ENCODE measurements at places on chromosomes 2 and 18.

DNA sequence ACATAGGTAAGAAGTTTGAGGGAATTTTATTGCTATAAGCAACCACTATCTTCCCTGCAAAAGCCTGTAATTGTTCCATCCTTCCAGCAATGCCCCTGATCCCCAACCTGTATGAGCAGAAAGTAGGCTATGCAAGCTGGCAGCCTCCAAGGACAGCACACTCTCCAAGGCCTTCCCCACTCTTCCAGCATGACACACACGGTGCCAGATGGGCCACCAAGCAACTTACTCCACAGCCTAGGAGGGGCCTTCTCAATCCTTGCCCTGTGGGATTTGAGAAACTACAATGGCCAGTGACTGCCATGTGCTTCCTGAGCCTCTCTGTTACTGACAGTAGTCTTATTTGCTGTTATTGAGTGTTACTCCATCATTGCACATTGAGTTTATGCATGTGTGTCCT is 137.5 kb downstream of the ACTR3 start:
- no peak for DNase-seq

DNA sequence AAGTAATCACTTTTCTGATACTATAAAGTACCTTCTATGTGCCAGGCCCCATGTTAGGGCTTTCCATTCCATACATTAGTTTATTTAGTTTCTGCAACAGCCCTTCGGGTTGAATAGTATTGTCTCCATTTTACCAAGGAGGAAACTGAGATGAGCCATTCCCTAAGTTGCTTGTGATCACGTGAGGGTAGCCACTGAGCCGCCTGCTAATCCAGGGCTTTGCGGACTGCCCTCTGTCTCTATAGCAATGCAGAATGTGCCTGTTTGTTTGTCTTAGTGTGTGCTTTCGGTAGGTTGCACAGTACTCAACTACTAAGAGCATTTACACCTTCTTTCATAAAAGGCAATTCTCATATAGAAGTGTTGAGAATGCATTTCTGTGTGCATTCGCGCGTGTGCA is 5.0 kb downstream of the EMILIN2 start:
- no peak for DNase-seq

GRCh38 chr2:143934626-143935481 is 585.1 kb downstream of the ZEB2 start:
- DNase-seq, result no peak

GRCh38 chr2:112242384-112242783 is 12.5 kb downstream of the ZC3H8 start:
- DNase-seq, result no peak

GRCh38 chr2:62569907-62570841 is 64.2 kb upstream of the TMEM17 start:
- DNase-seq, result no peak

DNA sequence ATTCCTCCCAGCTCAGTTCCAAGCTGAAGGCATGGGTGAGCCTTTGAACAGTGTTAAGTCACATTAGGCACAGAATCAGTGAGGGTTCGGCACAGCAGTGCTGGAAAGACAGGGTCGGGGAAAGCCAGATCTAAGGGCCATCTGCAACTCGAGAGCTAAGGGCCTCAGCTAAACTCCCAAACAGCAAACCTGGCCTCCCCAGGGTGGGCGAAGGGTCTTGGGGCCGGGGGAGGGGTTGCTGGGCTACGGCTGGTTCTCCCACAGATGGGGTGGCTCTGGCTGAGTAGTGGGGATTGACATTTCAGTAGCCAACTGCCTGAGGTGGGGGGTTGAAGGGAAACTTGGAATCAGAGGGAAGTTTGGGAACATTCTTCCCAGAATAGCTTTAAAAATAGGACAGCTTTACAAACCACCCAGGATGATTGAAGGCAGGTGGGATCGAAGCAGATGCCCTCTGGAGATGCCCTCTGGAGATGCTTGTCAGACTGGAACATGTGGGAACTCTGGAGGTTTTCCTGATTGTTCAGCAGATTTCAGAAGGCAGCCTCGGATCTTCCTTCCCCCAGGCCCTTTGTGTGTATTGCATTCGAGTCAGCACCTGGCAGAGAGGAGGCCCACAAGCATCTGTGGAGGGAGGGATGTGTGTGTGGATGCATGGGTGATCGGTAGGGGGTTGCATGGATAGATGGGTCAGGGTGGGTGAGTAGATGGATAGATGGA is 156.4 kb downstream of the SMAD7 start:
- DNase-seq, result no peak

DNA sequence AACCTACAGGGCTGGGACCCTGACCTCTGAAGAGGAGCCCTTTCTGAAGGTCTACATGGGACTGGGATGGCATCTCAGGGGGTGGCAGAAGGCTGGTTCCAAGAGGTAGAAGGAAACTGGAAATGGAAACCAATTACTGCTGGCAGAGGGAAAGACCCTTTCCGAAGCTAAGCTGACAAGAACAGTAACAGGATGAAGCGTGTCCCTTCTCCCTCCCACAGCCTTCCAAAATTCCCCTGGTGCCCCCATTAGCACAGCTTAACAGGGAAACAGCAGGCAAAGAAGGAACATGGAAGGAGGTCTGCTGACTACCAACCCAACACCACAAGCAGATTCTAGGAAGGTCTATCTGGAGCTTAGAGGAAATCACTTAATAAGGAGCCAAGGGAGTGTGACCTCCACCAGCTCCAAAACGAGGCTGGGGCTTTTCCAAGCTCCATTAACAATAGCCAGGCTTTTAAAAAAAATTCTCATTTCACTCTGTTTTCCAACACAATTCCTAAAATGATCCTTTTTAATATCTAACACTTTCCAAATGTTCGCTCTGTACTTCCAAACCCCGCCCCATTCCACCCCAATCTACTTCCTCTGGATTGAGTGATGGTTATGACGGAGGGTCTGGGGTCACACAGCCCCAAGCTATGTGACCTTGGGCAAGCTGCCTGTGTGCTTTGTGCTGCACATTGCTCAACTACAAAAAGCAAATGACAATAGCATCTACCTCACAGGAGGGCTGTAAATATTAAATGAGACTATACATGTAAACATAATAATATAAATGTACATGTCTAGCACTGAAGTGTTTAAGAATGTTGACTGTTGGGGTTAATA is 55.2 kb downstream of the STK39 start:
- DNase-seq, result no peak

- DNase-seq, result peak; percentile 81
Observed at GRCh38 chr2:53880756-53881155, 21.0 kb upstream of the GPR75 start.

DNA sequence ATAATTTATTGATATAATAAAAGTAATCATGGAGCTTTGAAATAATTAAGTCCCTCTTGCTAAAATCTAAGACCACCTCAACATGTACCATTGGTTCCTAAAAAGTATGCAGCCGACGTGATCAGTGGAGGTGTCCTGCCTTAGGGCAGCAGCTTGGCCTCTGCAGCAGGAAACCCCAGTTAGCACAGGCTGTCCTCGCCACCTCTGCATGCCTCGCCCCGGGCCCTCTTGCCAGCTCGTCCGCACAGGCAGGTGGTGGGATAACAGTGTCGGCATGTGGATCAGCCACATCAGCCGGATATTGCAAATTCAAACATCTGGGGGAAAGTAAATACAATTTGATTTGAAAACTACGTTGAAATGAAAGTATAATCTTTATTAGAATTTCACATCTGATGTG is 22.9 kb downstream of the COA5 start:
- no peak for DNase-seq

DNA sequence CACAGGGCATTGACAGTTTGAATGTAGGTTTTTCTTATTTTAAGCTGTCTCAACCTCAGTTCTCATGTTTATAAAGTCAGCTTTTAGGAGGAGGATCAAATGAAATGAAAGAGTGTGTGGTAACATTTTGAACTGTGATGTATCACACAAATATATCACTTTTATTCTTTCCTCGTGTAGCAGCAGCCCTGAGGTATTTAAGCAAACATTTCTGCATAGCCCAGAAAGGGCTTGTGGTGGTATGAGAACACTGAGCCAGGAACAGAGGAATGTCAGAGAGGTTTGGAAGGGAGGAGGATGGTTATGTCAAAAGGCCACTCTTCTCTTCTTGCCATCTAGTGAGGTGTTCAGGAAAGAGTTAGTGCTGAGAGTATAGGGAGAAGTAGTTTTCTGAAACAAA is 150.2 kb downstream of the PARD3B start:
- peak; percentile 56 for DNase-seq

DNA sequence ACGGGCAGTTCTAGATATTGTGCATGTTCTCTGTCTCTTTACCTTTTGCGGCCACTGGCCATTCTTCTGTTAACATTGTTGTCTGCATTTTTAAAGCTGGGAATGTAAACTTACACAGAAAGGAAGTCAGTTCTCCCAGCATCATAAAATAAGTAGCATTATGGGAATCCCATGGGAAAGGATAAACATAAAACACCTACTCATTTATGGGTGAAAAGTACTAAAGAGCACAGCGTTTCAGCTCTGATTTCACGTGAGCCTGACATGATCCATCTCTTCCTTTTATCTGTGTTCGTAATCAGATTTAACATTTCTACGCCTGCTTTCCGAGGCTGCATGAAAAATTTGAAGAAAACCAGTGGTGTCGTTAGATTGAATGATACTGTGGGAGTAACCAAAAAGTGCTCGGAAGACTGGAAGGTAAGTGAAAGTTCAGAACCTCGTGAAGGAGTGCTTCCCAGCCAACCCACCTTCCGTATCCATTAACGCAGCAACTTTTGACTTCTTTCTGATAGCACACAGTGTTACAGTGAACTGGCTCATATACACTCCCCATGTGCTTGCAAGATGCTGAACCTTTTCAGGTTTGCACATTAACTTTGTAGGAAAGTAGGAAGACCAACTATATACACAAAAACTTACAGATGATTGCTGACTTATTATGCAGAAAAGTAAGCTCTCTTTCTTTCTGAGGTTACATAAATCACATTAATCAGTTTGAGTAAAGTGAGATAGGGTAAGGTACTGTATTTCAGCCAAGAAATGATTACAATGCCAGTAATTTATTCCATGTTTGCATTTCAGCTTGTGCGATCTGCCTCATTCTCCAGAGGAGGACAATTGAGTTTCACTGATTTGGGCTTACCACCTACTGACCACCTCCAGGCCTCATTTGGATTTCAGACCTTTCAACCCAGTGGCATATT is 86.5 kb upstream of the TTC39C start:
- no peak for DNase-seq

DNA sequence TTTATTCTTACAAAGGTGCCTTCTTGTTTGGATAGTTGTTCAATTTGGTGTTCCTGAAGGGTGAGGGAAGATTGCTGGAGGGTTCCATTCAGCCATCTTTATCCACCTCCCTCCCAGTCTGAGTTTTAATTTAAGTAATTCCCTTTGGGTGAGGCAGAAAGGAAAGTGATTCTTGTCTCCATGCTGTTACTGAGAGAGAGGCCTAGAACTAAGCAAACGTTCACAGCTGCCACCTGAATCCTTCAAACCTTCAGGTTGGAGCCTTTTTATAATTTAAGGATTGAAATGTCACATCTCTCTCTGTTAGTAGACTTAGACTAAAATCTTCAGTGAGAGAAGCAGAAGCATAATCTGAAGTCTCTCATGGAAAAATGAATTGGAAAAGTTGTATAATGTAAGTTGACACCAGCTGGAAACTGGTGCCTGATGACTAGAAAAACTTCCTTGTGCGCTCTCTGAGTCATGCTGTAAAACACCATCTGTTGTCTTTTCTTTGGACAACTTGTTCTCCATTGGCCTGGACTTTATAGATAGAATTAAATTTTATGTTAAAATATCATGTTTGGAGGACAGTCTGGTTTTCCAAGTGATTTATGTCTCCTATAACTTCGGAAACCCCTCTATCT is 14.6 kb downstream of the STRADB start:
- DNase-seq, result peak; percentile 91

GRCh38 chr2:1605102-1606045 is 138.9 kb downstream of the PXDN start:
- DNase-seq, result peak; percentile 47

DNA sequence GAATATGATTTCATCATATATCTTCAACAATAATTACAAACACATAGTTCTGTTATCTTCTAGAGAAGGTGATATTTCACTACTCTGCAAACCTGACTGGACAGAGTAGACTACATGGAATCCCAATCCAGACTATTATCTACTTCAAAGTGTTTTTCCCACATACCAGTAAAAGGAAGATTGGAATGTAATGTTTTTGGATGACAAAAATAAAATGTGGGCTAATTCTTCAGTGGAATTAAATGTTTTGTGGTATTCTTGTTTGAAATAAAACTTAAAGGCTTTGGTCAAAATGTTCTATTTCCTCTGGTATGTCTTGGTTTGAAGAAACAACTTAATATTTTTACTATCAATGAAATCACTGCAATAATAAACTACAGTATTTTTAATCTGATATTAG is 22.1 kb downstream of the COL5A2 start:
- no peak for DNase-seq

GRCh38 chr2:119253760-119254600 is 30.3 kb downstream of the STEAP3 start:
- no peak for DNase-seq

DNA sequence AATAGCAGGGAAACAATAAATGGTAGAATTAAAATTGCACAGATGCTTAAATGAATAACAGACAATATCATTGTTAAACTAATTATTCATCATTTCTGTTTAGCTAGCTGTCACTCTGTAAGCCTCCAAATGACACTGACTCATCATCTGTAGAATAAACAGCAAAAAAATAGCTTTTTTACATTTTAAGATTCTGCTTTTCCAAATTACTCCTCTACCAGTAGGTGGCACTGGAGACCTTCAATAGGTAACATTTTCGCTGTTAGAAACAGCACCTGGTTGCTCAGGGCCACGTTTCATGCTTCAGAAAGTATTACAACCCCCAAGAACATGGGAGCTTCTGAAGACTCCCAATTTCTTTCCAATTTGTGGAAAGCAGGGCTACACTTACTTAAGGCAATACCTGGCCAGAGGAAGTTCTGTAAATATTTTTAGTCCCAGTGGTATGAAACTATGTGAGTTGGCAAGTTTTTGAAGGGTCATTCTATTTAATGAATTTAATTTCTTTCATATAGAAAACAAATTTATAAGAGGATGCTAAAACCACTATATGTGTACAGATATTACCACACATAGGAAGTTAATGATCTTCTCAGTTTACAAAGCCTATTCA is 45.4 kb downstream of the TTN start:
- DNase-seq, result peak; percentile 39

DNA sequence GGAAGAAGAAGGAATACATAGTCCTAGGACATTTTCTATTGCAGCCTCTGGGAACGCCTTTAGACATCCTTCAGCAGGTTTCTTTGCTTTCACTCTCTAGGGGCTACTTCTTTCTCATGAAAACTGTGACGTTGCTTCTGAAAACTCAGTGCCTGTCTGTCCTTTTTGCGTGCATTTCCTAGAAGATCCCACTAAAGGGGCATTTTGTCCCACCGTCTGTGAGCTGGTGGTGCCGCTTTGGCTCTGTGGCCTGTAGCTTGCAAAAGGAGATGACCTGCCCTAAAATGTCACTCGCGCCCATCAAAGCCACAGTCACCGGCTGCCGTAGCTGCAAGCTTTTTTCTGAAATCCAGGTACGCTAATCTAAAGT is 579 bp downstream of the STAT4 start:
- DNase-seq, result no peak

GRCh38 chr2:215969131-215969841 is 44.1 kb downstream of the MREG start:
- peak; percentile 39 for DNase-seq

DNA sequence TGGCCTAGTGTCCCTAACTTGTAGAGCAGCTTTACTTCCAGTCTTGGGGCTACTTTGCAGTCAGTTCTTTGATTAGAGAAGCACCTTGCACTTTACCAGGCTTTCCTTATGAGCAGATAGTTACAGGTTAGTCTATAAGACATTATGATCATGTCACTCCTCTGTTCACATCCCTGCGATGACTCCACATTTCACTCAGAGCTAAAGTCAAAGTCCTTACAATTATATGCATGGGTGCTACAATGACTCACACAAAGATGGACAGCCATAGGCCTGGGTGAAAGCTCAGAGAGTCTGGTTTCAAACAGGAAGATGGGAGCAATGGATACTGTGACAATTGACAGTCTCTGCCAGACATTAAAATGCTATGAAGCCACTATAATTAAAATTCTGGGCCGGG is 27.1 kb upstream of the SSB start:
- no peak for DNase-seq
